Hepatocyte (in vitro differentiated cells): ENCODE measurements at places on chromosomes 7 and 10.
A peak's percentile ranks its signal among the peaks of the same experiment; 100 is the strongest.

DNA sequence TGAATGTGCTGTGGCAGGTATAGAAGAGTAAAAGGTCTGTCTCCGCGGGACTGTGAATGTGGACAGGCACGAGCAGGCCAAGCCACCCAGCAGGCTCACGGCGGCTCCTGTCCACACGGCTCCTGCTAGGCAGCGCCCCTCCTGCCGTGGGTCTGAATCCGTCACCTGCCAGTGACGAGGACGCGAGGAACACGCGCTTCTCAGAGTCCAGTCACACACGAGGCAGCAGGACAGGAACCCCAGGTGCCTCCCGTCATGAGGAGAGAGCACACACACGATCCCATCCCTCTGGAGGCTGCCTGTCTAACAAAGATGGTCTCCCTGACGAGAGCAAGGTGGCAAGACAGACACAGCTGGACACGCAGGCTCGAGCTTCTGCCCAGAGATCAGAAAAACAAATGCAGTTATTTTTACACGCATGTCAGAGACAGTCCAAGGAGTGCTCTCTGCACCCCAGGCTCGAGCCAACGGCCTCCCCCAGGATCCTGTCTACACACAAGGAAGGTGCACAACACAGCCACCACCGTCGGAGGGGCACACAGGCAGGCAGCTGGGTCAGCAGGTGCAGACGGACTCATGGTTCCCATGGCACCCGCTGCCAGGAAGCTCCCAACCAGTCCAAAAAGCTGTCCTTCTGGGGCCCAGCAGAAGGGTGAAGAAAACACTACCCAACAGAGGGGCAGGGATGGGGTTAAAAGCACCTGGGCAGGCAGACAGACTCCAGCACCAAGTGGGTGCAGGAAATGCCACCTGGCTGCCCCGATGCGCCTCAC is 103.2 kb downstream of the MAD1L1 start:
- no peak for DNase-seq

- DNase-seq = no peak
Observed at GRCh38 chr7:75584354-75584753, 92.2 kb downstream of the SPDYE5 start.

GRCh38 chr7:155460926-155461613 is 3.1 kb downstream of the EN2 start:
- DNase-seq = no peak

DNA sequence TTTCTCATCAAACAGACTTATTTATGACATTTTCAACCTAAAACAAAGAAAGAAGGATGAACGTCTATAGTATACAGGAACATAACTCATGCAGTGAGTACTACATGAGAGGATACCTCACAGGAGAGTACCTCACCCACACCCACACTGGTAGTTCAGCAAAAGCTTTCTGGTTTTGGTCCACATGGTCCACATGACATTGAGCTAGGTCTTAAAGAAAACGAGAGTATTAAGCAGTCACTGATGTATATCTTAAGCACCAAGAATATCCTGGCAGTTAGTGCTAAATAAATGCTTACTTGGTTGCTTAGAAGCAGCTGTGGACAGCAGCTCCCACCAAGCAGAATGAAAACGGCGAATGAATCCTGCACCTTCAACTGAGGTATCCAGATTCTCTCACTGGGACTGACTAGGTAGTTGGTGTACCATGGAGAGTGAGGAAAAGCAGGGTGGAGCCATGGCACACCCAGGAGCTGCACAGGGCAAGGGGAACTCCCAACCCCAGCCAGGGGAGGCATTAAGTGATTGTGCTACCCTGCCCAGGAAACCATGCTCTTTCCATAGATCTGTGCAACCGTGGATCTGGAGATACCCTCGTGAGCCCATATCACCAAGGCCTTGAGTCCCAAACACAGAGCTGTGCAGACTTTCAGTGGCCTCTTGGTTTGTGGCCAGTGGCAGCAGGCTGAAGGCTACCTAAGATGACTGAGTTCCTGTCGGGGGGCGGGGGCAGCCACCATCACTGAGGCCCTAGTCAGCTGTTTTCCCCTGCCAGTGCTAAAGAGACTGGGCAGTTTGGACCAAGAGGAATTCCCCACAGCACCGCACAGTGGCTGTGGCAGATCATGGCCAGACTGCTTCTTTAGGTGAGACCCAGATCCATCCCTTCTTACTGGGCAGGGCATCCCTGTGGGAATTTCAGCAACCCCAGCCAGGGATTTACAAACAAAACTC is 143.4 kb downstream of the SGMS1 start:
- DNase-seq = no peak

GRCh38 chr10:6473901-6474370 is 106.1 kb downstream of the PRKCQ start:
- no peak for DNase-seq

GRCh38 chr10:35780970-35781642 is 139.0 kb upstream of the FZD8 start:
- no peak for DNase-seq

GRCh38 chr7:101507791-101508252 is 121.3 kb downstream of the MYL10 start:
- peak; percentile 91 for DNase-seq

DNA sequence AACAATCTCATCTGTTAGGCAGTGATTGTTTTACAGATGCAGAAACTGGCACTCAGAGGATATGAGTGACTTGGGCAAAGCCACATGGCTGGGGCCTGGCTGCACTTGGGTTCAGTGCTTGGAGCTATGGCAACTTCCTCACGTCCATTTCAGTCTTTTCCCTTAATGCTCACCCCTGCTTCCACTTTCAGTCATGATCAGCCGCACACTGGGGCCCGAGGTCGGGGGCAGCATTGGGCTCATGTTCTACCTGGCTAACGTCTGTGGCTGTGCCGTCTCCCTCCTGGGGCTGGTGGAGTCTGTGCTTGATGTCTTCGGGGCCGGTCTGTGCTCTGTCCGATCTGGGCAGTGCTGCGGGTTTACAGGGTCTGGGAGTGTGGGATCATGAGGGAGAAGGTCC is 3.0 kb downstream of the SLC12A9 start:
- DNase-seq = no peak

DNA sequence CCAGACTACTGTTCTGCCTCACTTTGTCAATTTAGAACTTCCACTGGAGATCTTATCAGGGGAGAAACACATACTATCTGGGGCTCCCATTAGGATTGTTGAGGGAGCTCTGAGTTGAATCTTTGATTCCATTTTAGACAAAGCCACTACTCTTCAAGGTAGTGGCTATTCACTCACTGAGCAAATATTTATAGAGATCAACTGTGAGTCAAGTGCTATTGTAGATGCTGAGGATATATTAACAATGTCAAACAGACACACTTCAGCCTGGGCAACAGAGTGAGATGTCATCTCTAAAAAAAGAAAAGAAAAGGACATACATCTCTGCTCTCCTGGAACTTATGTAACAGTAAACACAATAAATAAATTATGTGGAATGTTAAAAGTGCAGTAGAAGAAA is 315.3 kb downstream of the PTEN start:
- no peak for DNase-seq

GRCh38 chr10:49593998-49594397 is 16.1 kb upstream of the SLC18A3 start:
- no peak for DNase-seq

GRCh38 chr7:132526111-132526740 is 50.0 kb downstream of the PLXNA4 start:
- no peak for DNase-seq

- DNase-seq = no peak
Observed at GRCh38 chr10:103067484-103067883, 125.6 kb downstream of the NT5C2 start.

GRCh38 chr10:77925795-77926565 is 575 bp downstream of the DLG5 start:
- DNase-seq = peak; percentile 75

DNA sequence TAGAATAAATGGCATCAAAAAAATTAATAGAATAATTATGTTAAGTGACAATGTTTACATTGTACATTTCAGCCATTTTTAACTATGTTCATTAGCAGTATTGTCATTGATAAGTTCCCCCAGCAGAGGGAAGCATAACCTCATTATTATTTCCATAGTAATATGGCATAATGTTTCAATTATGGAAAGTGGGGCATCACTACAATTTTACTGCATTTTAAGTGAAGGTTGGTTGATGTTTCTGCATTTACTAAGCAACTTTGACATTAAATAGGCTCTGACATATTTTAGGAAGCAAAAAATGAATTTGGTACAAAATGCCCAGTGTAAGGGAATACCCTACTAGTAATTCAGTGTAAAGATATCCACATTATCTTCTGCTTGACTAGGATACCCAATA is 218.3 kb downstream of the SEMA3A start:
- DNase-seq = peak; percentile 58

DNA sequence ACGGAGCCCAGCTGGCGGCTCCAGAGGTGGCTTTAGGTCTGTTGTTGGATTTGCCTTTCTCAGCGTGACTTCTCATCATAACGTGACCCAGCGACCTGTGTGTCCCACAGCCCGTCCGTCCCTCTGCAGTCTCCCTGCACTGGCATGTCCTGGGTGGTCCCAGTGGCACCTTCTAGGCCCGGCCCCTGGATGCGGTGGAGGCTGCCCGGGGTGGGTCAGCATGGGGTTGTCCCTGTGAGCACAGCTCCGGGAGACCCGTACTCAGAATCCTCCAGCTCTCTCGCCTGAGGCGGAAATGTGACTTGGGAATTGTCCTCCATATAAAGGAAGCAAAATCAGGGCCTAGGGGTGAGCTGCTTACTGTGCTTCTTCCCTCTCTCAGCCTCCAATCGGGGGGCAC is 25.6 kb upstream of the AP5Z1 start:
- DNase-seq = no peak

DNA sequence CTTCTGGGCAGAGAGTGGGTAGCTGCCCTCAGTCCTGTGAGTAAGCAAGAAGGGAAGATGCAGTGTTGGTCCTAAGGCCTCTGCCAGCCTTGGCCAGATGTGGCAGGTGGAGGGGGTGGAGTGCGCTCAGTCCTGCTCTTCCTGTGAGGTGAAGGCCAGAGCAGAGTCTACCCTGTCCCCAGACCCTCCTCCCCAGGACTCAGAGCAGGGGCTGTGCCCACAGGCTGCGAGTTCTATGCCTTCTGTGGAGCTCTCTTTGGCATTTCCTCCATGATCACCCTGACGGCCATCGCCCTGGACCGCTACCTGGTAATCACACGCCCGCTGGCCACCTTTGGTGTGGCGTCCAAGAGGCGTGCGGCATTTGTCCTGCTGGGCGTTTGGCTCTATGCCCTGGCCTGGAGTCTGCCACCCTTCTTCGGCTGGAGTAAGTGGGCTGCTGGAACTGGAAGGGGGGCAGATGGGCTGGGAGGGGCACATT is 4.0 kb downstream of the OPN4 start:
- no peak for DNase-seq

DNA sequence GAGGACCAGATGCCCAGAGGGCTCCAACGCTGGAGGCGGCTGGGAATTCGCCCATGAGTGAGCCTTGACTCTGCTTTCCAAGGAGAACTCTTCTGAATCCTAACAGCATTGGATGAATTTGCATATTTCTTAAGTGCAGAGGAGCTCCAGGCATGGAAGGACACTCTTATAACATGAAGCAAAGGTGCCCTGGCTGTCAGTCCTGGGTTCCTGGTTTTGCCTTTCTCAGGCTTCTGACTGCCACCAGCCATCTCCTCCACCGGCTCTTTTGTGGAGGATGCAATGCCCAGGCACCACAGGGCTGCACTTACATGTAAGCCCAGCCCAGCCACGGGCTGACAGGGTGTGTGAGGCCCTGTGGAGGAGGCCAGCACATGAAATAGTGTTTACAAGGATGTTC is 8.2 kb downstream of the CLRN3 start:
- DNase-seq = no peak

DNA sequence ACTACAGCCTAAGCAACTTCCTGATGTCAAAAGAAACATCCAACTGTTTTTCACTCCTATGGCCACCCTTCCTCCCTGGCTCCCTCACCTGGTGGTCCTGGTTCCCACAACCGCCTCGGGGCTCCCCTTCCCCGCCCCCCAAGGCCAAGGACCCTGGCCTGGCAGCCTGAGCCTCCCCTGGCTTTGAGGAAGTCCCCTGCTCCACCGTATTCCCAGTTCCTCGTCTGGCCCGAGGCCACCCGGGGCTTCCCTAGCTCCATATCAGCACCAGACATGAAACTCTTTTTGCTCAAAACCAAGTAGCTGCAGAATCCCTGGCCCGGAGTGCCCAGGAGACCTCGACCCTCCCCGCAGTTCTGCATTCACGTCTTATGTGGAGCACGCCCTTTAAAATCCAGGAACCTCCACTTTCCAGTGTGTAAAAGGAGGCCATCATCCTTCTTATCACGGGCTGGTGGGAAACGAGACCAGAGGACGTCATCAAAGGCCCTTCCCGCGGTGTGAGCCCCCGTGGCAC is 82.9 kb downstream of the PRKAG2 start:
- DNase-seq = no peak

- DNase-seq = no peak
Observed at GRCh38 chr10:77686650-77687417, 49.2 kb upstream of the KCNMA1 start.

DNA sequence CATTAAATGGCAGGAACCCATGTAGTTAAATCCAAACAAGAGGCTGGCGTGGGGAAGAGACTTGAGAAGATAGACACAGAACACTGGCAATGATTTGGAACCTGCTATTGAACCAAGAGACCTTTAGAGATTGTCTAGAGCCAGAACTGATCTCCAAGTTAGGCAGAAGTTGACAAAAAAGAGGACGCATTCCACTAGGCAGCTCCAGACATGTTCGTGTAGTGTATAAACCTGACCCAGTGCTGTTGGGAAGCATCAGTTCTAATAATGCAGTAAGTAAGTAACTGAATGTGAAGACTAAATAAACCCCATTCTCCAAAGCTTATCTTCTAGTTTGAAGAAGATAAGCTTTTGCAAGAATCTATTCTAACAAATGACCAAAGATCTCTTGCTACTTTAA is 50.8 kb downstream of the AP3M1 start:
- no peak for DNase-seq

DNA sequence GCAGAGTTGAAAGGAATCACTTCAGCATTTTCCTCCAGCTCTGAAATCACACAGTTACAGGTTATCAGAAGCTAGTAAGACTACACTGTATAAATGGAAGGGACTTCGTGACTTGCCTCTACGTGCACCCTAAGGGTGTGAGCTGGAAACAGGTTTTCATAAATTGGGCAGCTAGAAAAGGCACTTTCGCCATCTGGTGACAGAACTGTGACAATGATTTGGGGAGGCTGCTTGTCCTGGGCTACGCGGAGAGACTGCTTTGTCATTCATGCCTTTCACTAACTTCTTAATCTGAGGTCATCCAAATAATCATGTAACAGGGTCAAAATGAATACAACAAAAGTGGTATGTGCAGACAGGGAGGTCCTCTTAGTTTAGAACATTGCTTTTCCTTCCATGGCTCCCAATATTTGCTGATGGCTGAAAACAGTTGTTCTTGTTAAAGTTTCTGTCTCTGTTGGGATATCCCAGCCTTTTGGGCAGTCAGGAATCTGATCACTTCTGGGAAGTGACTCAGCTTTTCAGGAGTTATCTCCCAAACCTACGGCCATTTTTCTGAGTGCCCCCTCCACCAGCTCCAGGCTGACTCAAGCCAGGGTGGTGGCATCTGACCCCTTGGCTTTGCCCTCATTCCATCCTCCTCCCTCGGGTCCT is 17.8 kb downstream of the VWC2 start:
- DNase-seq = peak; percentile 50

DNA sequence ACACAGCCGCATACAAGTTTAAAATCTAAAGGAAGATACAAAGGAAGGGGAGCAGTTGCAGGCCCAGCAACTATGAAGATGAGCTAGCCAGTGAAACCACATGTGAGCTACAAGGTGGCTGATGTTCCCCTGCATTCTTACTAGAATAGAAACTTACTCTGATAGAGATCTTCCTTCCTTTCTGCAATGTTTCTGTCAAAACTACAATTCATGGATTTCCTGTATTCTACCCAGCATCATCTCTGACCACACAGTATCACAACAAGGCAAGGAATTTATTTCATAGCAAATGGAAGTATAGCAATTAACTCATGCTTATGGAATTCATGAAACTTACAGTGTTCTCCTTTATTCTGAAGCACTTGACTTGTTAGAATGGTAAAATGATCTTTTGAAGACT is 68.7 kb upstream of the AASS start:
- no peak for DNase-seq
